ENCODE measurements at places on chromosomes 6 and 20.

GRCh38 chr6:3619800-3620199, 131.7 kb downstream of the PXDC1 start:
- no peak for DNase-seq

- DNase-seq: no peak
Measured at GRCh38 chr6:143298071-143298470, 152.4 kb downstream of the ADAT2 start.

GRCh38 chr6:162653808-162654207, 73.8 kb downstream of the PRKN start:
- DNase-seq: no peak

DNA sequence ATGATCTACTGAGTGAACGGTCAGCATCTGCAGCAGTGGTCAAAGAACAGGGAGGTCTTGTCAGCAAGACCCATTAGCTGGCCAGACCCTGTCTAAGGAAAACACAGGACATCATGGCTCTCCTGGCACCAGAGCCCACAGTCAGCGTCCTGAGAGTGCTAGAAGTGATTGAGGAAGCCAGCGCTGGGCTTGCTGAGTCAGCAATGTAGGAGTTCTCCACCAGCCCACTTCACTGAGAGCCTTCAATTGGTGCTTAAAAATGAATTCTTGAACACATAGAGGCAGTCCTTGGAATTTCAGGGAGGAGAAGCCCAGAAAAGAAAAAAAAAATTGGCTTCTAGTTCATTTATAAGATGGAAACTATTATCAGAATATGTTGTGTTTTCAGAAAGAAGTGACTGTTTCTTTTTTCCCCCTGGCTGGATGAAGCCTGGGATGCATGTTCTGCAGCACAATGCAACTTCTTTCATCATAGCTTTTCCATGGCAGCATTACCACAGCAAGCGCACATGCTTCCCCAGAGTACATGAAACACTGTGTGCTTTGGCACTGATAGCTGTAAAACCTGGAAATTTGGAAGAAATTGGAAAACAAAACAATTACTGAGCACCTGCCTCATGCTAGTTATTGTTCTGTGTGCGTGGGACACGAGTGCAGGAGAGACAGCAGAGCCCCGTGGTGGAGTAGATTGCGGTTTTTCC, 899.9 kb downstream of the C6orf118 start:
- no peak for DNase-seq

DNA sequence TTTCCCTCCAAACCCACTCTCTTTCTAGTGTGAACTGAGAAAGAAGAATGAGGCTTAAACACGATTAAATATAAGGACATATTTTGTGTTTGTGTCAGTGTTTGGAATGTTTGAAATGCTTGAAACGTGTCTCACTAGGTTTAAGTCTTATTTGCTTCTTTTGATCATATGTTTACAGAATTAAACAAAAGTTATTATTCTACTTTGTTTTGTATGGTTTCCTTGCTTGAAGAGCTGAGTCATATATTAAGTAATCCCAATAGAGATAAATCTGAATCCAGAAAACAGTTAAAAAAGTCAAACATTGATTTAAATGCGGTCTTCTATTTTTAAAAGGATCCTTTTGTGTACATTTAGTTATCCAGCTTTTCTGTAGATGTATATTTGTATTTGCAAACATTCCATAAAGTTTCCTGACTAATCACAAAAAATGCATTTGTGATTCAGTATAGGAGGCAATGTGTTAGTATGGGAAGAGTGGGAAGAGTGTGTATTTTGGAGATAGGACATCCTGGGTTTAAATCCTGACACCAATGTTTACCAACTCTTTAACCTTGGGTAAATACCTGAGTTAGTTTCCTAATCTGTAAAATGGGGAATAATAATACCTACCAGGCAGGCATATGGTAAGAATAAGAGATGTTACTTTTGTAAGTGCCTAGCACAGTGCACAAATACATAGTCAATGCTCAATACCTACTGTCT, 72.9 kb downstream of the TSBP1 start:
- no peak for DNase-seq

DNA sequence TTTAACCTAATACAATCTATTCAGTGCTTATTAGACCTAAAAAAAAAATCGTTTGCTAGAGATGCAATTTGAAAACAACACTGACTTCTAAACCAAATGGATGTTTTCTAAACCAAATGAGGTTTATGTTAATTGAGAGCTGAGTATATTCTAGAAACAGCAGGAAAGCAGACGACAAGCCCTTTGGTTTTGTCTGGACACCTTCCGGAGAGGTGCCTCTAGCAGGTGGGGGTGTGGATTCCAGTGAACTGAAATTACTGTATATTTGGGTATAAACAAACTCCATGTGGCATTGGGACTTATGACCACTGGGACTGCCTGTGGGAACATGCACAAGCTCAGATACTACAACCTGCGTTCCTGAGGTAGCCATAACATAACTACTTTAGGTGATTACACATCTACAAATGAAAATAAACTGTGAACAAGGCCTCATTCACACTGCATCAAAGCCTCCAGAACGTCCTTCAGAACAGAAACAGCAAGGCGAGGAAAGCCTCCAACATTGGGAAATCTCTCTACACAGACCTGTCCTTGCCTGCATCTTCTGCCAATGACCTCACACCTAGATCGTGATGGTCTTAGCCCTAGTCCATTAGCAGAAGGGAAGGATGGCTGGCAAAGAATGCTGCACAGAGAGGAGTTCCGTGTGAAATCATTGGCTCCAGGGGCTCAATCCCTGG, 206.8 kb upstream of the FOXQ1 start:
- no peak for DNase-seq

- DNase-seq: no peak
Measured at GRCh38 chr6:90870561-90870960, 283.7 kb upstream of the MAP3K7 start.

DNA sequence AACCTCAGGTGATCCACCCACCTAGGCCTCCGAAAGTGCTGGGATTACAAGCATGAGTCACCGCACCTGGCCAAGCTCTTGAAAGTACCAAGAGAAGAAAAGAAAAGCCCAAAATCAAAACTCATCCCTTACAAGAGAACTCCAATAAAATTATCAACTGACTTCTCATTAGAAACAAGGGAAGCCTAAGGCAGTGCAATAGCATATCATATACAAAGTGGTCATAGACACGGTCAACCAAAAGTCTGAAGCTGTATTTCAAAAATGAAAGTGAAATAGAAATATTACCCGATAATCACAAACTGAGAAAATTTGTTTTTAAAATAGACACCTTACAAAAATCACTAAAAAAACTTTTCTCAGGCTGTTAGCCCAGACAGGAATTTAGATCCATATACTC, 1321.1 kb upstream of the GJE1 start:
- DNase-seq: no peak

GRCh38 chr20:56815796-56816195, 186.7 kb downstream of the TFAP2C start:
- DNase-seq: no peak

GRCh38 chr20:32672982-32673851, 524 bp downstream of the C20orf203 start:
- no peak for DNase-seq

- no peak for DNase-seq
Measured at GRCh38 chr6:54629131-54629530, 217.4 kb upstream of the FAM83B start.

All from substantia nigra (tissue), 51 donors.